NCI-H1417 (cell line): ENCODE measurements at places on chromosomes 6 and 20.
A peak's percentile ranks its signal among the peaks of the same experiment; 100 is the strongest.

GRCh38 chr6:129031051-129031599 is 148.2 kb downstream of the LAMA2 start:
- DNase-seq, result no peak

- no peak for DNase-seq
These were observed 17.6 kb upstream of the GATA5 start for GRCh38 chr20:62493253-62493885.

- no peak for DNase-seq
These were observed 94.8 kb upstream of the CNKSR3 start for GRCh38 chr6:154605178-154605881.

GRCh38 chr6:39362487-39362865 is 40.0 kb upstream of the KCNK16 start:
- peak; percentile 65 for DNase-seq

DNA sequence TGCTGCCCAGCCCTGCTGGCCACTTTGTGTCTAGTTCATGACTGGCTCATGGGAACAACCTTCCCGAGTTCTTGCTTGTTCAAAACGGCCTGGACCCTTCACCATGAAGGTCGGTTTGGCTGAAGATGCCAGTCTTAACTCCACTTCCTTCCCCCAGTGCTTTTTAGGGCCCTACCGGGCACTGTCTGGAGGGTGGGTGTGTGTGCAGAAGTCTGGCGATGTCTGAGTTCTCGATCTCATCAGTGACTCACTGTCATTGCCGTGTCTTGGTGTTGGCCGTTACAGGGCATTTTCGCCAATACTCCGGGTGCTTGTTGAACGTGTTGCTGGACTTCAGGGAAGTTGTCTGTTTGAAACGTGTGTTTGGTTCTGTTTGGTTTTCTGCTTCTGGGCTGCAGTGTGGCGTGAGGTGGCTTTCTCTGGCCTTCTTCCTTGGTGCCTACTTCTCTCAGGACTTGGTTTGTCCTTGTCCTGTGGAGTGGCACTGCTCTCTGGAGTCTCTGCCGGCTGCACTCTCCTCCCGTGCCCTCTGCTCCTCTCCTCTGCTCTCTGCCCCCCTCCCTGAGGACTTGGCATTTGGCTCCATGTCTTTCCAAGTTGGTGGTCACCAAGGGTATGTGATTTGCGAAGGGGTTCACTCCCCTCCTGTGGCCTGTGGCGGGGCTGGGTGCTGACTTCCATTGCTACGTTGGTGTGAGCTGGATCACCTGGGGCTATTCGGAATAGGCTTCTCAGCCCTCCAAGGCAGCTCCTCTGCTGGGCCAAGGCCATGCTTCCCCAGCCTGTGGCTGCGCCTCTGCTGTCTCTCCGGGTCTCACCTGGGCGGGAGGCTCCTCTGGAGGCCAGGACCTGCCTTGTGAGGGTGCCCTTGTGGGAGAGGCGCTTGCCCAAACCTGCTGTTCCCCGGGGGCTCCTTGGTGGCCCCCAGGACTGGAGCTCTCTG is 38.2 kb downstream of the PYGB start:
- DNase-seq, result no peak

DNA sequence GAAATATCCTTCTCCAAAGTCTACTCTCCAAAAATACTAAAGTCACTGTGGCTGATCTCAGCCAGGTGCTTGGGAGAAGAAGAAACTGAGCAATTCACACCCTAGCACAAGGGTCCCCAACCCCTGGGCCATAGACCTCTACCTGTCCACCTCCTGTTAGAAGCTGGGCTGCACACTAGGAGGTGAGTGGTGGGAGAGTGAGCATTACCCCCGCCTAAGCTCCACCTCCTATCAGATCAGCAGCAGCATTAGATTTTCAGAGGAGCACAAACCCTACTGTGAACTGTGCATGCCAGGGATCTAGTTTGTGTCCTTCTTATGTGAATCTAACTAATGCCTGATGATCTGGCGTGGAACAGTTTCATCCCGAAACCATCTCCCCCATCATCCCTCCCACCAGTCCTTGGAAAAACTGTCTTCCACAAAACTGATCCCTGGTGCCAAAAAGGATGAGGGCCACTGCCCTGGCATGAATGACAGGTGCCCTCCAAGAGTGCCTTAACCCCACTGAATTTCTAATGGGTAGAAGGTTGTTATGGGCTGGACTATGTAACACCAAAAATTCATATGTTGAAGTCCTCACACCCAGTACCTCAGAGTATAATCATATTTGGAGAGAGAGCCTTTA is 109.2 kb upstream of the CDYL start:
- no peak for DNase-seq

DNA sequence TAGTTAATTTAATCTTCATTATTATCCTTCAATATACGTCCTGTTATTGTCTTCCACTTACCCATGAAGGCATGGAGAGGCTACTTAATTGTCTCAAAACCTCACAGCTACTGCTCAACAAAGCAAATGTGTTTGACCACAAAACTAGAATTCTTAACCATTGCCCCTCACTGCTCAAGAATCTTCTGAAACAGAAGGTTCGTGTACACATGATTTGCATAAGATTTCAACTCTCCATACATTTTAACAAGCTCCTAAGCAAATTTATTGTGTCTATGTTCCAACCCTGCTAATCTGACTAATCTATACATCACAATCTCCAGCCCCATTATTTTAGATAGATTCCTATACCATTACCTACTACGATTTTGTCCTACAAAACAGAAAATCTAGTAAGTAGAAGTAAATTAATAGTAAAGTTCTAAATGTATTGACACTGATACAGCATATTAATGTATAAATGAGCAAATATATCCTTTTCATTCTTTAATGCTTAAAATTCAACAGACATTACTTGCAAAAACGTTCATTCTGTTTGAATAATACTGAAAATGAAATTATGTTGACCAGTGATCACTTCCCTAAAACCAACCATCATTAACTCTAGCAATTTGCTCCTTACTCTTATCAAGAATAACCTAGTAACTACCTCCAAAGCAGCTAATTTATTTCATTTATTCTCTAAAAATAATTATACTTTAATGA is 89.7 kb upstream of the RNF217 start:
- DNase-seq, result no peak

GRCh38 chr6:63236398-63236817 is 25.1 kb downstream of the FKBP1C start:
- DNase-seq, result peak; percentile 4

GRCh38 chr6:166720856-166721255 is 93.8 kb upstream of the RPS6KA2 start:
- DNase-seq, result no peak

DNA sequence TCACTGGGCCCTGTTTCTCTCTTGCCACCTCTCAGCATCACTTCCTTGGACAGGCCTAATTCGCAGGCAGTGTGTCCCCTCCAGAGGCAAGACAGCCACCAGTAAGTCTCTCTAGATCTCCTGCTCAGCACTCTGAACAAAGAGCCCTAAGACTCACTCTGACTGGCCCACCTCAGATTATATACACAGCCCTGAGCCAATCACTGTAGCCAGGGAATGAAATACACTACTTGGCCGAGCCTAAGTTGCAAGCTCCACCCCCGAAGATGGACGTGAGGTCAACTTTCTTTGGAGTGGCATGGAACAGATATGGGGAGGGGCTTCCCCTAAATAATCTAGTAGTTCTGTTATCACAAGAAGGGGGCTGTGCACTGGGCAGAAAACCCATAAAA is 4.1 kb downstream of the BPI start:
- DNase-seq, result no peak

- DNase-seq, result no peak
These were observed 53.4 kb downstream of the STK4 start for GRCh38 chr20:45019762-45020123.

DNA sequence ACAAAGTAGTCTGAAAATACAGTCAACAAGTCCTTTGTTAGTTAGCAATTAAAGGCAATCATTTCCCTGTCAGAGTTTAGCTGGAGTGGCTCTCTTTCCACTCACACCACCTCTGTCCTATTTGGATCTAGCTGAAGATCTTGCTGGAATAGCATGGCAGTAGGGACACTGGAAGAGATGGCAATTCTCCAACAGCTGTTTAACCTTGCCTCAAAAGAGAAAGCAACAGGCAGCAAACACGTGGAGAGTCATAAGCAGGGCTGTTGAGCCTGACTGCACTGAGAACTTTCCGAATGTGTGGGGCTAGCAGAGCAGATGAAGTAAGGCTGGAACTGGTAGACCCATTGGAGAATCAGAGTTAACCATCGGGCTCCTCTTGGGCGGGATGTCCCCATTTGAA is 38.0 kb upstream of the PRSS35 start:
- peak; percentile 86 for DNase-seq

DNA sequence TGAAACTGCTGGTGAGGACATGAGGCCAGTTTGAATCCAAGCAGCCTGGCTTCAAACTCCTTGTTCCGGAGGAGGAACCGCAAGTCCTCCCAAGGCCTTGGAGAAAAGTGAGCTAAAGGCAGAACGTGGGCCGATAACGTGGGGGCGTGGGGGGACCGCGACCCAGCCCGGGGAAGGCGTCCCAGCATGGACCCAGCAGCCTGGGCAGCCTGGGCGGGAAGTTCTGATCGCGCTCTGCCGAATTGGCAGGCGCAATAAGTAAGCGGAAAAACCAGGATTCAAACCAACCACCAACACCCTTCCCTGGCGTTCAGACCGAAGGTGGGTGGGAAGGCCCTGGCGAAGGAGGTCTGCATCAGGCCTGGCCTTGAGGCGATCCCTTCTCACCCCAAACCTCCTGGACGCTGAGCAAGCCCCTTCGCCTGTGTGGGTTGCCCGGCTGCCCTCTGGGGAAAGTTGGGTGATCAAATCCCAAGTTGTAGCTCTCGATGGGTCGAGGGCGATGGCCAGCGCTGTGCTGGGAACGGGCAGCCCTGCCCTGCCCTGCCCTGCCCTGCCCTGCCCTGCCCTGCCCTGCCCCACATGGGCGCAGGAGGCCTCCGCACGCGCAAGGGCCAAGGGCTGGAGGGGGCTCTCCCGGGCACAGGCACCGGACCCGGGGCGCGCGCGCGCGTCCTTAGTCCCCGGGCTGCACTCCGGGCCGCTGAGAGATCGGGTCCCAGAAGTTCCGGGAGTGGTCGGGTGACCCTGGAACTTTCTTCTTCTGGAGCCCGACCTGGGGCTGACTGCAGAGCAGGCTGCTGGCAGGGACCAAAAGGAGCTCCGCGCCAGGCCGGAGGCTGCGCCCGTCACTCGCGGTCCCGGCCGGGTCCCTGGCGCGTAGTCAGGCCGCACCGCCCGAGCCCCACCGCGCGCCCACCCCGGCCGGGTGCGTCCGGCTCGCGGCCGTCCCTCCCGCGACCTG is 637 bp upstream of the SLC22A3 start:
- DNase-seq, result no peak

DNA sequence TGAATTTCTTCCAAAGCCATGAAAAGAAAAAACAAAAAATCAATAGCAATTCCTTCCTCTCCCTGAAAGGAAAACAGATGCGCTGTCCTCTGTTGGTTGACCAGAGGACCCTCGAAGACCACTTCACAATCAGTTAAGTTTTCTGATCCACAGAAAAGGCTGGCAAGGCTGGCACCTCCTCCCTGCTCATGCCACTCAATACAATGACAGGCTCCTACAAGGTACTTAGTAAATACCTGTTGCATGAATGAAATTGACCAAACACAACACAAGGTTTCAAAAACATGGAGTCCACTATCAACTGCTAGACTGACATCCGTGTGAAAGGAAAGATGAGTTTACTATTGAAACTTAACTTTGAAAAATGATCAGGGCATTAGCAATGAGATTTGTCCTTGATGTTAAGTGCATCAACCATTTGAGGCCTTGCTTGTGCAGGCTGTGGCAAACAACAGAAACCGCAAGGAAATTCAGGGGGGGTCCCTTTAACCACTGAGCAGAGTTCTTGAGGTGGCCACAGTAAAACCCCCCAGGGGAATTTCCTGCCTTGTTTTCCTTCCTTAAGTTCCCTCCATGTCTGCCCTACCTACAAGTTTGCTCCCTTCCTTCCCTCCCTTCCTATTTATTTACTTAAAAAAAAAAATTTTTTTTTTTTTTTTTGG is 27.9 kb upstream of the RTF2 start:
- DNase-seq, result no peak

GRCh38 chr6:44316481-44316880 is 3.3 kb upstream of the AARS2 start:
- DNase-seq, result no peak

DNA sequence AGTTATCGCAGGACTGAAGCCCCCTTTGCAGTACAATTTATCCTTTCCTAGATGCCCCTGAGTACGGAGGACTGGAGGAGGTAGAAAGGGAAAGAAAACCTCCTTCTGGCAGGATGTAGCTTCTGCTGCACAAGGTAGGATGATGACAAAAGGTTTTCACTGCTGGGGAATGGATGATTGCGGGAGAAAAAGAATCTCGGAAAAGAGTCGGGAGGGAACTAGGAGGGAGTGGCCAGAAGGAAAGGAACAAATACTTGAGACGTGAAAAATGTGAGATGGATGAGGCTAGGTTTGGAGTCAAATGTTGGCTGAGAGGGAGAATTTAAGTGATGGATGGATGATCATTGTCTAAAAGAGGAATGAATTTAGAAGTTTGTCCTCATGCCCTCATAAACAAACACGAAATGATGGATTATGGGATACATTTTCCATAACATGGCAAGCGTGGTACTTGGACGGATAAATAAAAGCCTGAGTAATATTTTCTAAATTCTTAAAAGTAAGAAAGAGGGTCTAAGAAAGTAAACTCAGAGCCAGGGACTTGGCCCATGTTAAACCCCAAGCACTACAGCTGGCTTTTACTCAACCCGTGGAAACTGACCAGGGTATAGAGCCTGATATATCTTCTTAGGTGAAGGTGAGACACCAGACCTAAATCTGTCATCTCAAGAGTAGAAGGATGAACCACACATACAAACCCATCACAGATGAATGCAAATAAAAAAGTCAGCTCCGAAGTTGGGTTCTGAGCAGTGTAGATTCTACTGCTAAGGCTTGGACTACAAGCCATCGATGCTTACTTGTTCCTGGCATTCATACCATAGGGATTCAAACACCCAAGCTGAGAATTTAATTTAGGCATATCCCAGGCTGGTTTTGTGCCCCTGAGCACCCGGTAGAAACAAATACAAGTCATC is 72.4 kb downstream of the HFE start:
- peak; percentile 33 for DNase-seq

DNA sequence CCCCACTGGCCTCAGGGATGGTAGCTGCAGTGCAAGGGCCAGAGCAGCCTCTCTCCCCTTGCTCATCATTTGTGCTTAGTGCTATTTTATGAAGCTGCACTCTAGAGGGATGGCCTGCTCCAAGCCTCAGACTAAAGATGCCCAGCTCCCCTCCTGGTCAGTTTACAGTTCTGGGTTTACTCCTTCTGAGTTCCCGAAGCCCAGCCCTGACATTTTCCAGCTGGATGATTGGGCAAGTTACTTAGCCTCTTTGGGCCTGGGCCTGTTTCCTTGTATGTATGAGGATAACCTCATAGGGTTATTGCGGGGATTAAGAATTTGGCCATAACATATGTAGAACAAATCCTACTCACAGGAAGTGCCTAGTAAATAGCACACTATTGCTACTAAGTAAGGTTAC is 31.8 kb upstream of the EMILIN3 start:
- no peak for DNase-seq

- peak; percentile 71 for DNase-seq
These were observed 183.7 kb upstream of the CEP162 start for GRCh38 chr6:84411060-84411629.
